ENCODE measurements at places on chromosomes 3 and 15. TPM values are rescaled to one million over a fixed set of nuclear protein-coding genes. Genes with fewer than 3 reads are reported as not detected.

CEP19 gene
- 1.4 TPM for total RNA-seq

- DNase-seq, result no peak
These were observed 65.1 kb upstream of the TEX264 start for GRCh38 chr3:51605938-51606337.

- no peak for DNase-seq
These were observed 110.7 kb downstream of the PLD1 start for GRCh38 chr3:171699601-171700000.

- peak; percentile 61 for DNase-seq
These were observed 697 bp downstream of the CHSY1 start for GRCh38 chr15:101250873-101251829.
